T-helper 2 cell (primary cell): ENCODE measurements at places on chromosomes 1 and 21.

DNA sequence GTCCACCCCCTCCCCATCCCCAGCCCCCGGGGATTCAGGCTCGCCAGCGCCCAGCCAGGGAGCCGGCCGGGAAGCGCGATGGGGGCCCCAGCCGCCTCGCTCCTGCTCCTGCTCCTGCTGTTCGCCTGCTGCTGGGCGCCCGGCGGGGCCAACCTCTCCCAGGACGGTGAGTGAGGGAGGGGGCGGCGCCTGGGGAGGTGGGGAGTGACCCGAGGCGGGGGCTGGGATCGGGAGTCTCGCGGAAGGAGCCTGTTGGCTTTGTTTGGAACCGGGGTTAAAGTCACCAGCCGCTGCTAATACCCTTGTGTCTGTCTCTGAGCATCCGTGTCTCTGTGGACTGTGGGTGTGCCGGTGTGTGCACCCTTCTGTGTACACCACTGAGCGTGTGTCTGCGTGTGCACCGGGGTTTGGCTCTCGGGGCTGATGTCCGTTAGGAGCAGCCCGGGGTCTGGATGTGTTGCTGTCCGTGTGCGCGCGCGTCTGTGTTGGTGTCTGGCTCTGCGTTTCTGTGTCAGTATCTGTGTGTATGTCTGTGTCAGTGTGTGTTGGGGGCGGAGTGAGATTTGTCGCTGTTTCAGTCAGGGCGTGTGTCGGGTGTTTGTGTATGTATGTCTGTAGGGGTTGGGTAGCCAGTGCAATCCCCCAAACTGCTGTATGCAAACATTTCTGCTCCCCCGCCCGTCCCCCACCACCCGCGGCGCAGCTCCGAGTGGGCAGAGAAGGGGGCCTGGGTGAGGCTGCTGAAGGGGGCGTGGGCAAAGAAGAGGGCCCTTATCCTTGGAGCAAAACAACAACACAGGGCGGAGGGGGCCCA, 480 bp downstream of the CADM3 start:
- no peak for DNase-seq

- no peak for DNase-seq
Measured at GRCh38 chr1:238581332-238581731, 690.6 kb upstream of the ZP4 start.

DNA sequence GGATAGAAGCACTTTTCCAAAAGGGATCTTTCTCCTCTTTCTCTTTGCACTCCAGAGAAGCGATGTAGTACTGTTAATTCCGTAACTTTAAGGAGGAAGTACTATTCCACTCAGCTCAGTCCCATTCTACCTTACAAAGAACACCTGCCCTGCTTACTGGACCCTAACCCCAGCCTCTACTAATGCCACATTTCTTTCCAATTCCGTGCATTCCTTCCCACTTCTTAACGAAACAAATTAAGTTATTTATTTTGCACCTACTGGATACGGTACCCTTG, 511 bp downstream of the NDC1 start:
- no peak for DNase-seq

DNA sequence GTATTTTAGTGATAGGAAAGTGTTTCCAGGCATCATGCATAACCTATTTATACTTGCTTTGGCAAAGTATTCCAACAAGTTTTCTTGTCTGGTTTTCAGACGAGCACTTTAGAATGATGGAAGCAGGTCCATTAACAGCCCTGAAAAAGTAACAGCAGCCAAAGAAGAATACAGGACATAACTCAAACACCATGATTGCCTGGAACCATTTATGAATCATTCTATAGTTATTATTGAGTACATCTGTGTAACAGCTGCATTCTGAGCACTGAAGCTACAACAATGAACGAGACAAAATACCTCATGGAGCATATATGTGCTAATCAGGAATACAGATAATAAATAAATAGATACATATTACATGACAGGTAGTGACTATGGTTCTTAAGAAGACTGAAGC, 12.6 kb downstream of the IL10RB start:
- DNase-seq = no peak

- DNase-seq = no peak
Measured at GRCh38 chr1:103761896-103762295, 12.2 kb downstream of the AMY1C start.

- DNase-seq = no peak
Measured at GRCh38 chr1:198165927-198166647, 9.3 kb downstream of the NEK7 start.

DNA sequence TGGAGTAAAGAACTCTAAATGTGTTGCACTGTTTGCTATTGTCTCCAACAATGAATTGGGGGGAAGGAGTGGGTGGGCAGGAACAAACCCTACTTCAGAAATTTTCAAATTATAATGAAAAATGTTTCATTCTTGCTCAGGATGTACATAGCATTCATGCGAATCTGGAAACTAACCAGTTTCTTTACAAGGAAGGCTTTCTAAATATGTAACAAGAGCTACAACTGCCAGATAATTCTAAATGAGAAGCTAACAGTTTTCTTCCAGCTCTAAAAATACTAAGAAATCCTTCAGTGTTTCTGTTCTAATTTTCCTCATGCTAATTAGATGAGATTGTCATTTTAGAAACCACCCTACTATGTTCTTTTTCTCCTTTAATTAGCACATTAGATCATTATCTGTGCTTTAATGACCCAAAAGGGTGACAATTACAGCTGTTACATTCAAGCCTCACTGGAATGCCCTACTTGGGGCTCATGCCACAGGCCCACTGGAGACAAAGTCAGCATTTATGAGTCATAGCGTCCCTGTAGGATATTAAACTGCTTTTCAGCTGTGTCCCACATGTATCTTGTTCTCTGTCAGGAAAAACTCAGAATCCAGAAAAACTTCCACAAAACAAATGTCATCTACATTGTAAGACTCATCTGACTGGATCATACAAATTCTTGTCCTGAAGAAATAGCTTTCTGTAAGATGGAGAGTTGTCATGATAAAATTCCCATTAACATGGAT, 804.6 kb upstream of the CXADR start:
- DNase-seq = no peak
